ENCODE measurements at places on chromosomes 13 and 19.

DNA sequence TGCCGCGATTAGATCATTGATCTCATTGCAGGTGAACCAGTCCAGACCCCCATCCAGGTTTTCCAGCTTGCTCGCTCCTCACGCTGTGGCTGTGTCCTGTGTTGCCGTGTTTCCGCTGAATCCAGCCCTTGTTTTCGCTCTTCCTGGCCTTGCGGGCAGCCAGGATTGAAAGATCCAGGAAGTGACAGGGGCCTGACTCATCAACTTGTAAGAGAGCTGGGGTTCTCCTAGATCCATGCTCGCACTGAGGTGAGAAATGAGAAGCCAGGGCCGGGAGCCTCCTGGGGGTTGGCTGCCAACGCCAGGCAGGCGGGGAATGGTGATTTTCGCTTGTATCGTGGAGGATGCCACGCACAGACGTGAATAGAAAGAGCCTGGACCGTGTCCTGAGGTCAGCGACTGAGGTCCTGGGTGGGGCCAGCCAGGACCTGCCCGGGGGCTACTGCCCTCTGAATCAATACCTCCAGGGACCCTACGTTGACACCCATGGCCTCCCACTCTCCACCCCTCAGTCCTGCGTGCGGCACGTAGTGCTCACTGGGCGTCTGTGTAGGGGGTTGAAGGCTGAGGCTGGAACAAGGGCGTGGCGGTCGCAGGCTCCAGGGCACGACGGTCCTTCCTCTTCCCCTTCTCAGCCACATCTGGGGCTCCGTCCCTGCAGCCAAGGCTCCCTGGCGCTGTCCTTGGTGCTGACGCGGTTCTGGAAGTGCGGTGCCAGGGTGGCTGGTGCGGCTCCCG lies 7.3 kb upstream of the PTPRH start:
- DNase-seq: peak; percentile 37

DNA sequence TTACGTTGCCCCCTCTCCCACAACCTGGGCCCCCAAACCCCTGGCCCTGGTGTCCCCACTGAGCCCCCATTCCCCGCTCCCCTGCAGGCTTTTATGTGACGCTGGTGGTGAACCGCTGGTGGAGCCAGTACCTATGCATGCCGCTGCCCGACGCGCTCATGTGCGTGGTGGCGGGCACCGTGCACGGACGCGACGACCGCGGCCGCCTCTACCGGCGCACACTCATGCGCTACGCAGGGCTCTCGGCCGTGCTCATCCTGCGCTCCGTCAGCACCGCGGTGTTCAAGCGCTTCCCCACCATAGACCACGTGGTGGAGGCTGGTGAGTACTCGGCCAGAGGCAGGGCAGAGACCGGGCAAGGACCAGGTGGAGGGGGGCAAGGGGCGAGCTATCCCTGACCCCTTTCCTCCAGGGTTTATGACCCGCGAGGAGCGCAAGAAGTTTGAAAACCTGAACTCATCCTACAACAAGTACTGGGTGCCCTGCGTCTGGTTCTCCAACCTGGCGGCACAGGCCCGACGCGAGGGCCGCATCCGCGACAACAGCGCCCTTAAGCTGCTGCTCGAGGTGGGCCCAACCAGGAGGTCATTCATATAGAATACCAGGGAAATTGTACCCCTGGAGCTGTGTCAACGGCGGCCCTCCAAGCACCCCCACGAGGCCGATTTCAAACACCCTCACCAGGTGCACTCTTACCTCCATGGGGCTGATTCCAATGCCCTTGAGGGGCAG lies 3.0 kb downstream of the BEST2 start:
- DNase-seq: no peak

DNA sequence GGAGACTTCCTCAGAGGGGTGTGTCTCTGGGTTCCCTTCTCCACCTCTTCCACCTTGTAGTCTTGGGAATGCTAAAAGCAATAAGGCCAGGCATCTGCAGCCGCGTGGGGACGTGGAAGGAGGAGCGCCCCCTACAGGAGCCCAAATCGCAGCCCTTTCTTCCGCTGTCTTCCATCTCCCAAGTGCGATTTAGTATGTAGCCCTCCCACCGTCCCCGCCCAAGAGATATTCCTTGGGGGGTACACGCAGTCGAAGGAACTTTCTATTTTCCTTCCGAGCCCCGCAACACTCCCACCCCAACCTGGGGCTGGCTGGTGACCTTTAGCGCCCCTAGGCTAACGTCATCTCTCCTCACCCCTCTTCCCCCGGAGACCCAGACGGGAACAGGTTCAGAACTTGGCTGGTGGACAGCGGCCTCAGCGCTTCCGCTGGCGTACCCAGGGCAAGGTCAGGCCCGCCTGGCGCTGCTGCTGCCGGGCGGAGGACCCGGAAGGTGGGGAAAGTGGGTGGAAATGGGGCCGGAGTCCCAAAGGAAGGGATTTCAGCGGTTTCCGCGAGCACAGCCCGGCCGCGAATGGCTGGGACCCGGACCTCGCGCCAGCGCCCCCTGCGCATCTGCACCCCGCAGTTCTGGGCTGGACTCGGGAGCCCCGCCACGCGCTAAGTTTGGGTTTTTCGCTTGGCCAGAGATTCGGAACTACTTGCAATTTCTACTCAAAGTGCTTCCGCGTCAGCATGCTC lies 2.1 kb upstream of the PCDH8 start:
- peak; percentile 29 for DNase-seq

- no peak for DNase-seq
Observed at GRCh38 chr13:76890021-76890420, 3.8 kb upstream of the KCTD12 start.

GRCh38 chr13:97640268-97640667 lies 206.3 kb downstream of the RAP2A start:
- DNase-seq: no peak

- DNase-seq: no peak
Observed at GRCh38 chr19:44588771-44589112, 24.6 kb upstream of the IGSF23 start.

- DNase-seq: no peak
Observed at GRCh38 chr19:8922591-8922990, 87.6 kb downstream of the MUC16 start.

DNA sequence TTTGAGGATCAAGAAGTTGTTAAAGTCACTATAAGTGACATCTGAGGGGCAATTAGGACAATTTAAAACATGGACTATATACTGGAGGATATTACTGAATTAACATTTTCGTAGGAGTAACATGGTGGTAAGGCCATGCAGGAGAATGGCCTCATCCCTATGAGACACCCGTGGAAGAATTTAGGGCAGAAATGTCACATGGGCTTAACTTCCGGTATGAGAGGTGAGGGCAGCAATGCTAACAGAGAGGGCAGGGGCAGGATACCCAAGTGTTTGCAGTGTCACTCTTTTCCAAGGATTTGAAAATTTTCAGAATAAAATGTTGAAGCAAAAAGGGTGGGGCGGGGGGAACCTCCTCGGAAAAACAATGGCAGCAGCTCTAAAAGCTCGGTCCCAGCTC lies 23.6 kb downstream of the RANBP3 start:
- no peak for DNase-seq

- no peak for DNase-seq
Observed at GRCh38 chr13:51225029-51225428, 2.8 kb downstream of the FAM124A start.

DNA sequence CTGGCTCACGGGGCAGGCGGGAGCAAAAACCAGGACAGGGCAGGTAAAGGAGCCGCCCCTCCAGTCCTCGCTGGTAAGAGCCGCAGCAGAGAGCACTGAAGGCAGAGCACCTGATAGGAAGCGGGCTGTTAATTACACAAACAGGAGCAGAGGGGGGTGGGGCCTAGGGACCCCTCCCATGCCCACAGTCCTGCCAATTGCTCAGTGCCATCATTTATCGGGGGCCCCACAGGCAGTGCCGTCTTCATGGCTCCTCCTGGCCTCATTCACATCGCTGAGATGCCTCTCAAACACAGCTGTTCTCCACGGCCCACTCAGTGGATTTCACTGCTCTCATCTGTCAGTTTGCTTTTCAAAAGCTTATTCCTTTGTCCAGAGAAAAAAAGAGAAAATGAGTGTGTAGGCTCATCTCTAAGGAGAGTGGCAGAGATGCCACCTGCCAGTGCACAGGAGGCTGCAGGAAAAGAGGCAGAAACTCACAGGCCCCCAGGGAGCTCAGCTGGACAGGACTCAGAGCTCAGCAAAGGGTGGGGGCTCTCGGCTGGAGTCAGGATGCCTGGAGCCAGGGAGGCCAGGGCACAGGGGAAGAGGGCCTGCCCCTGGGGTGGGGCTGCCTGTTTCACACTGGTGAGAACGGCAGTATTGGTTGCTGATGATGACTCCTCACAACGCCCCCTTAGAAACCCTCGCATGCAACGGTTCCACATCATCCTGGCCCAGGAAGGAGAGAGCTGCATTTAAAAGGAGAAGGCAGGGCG lies 174.6 kb downstream of the COL4A1 start:
- no peak for DNase-seq

DNA sequence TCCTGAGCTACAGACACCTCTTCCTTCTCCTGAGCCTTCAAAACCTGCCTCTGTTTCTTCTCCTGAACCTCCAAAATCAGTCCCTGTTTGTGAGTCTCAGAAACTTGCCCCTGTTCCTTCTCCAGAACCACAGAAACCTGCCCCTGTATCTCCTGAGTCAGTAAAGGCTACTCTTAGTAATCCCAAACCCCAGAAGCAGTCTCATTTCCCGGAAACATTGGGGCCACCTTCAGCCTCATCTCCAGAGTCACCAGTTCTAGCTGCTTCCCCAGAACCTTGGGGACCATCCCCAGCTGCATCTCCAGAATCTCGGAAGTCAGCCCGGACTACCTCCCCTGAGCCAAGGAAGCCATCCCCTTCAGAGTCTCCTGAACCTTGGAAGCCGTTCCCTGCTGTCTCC lies 10.0 kb downstream of the CHAMP1 start:
- no peak for DNase-seq

- DNase-seq: no peak
Observed at GRCh38 chr13:46622630-46623256, 69.8 kb downstream of the LRCH1 start.

DNA sequence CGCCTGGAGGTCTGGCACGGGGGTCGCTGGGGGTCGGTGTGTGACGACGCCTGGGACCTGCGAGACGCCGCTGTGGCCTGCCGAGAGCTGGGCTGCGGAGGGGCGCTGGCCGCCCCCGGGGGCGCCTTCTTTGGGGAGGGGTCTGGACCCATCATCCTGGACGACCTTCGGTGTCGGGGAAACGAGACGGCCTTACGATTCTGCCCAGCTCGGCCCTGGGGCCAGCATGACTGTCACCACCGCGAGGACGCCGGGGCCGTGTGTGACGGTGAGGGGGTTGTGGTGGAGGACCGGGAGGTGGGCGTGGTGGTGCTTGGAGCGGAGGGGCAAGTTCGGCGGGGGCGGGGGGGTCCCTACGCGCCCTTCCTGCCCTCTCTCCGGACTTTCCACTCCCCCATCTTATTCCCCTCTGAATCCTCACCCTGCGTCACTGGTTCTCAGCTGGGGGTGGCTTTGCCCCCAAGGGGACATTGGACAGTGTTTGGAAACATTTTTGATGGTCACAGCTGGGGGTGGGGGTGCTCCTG lies 5.5 kb downstream of the SSC5D start:
- DNase-seq: no peak

GRCh38 chr13:51557875-51558612 lies 26.2 kb upstream of the WDFY2 start:
- DNase-seq: no peak

- no peak for DNase-seq
Observed at GRCh38 chr13:37680137-37680536, 81.6 kb upstream of the POSTN start.

DNA sequence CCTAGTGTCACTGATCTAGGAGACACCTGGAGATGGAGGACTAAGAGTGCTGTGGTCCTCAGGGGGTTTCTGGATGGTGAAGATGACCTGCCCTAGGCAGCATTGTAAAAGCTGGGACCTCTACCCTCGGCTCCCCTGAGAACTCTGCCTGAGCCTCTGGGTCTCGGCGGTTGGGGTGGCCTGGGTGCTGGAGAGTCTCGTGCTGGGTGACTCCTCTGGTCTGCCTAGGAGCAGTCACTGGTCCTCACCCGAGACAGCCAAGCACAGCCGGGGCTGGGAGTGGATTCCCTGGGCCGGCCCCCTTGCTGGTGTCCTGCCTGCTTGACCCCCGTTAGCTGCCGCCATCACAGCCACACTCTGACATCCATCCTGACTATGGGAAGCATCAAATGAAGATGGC lies 6.7 kb downstream of the KCTD15 start:
- DNase-seq: no peak

DNA sequence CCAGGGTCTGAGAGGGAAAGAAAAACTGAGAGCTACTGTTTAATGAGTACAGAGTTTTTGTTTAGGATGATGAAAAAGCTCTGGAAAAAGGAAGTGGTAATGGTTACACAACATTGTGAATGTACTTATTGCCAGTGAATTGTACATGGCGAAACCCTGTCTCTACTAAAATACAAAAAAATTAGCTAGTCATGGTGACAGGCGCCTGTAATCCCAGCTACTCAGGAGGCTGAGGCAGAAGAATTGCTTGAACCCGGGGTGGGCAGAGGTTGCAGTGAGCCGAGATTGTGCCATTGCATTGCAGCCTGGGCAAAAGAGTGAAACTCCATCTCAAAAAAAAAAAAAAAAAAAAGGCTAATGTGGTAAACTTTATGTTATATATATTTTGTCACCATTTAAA lies 96.3 kb downstream of the VWA8 start:
- no peak for DNase-seq

- DNase-seq: no peak
Observed at GRCh38 chr19:18742838-18743783, 48.0 kb downstream of the COMP start.

DNA sequence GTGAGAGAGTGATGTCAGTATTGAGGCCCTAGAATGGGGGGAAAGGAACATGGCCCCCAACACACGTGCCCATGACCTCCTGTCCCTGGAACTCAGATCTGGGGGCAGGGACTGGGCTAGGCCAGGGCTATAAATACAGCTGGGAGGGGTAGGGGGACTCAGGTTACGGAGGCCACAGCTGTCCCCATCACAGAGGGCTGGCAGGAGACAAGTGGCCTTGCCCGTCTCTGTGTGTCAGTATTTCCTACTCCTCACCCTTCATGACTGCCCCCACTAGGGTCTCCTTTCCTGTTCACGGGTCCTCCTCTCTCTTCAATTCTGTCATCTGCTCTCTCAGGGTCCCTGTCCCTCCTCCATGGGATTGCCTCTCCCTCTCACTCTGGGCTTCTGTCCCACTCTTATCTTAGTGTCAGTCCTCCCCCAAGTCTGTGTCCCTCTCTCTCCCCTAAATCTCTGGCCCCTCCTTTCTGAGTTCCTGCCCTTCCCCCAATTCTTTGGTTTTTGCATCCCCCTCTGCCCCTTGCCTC lies 687 bp upstream of the HRC start:
- no peak for DNase-seq

DNA sequence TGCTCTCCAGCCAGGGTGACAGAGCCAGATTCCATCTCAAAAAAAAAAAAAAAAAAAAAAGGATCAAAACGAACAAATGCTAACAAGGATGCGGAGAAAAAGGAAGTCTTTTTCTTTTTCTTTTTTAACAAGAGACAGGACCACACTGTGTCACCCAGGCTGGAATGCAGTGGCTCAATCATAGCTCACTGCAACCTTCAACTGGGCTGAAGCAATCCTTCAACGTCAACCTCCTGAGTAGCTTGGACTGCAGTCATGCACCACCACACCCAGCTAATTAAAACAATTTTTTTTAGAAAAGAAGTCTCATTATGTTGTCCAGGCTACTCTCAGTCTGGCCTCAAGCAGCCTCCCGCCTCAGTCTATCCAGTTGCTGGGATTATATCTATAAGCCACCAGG lies 20.8 kb upstream of the OR7A17 start:
- DNase-seq: no peak
